ENCODE measurements at places on chromosomes 12 and 14.

- DNase-seq: peak; percentile 78
Observed at GRCh38 chr14:34875031-34875922, at the start of gene BAZ1A. Gene BAZ1A, minus strand, starts transcription at chr14:34875360. Its CDS starts 756 bp downstream, at chr14:34874604.

- no peak for DNase-seq
Observed at GRCh38 chr14:59245809-59246295, 57.4 kb downstream of the DAAM1 start.

DNA sequence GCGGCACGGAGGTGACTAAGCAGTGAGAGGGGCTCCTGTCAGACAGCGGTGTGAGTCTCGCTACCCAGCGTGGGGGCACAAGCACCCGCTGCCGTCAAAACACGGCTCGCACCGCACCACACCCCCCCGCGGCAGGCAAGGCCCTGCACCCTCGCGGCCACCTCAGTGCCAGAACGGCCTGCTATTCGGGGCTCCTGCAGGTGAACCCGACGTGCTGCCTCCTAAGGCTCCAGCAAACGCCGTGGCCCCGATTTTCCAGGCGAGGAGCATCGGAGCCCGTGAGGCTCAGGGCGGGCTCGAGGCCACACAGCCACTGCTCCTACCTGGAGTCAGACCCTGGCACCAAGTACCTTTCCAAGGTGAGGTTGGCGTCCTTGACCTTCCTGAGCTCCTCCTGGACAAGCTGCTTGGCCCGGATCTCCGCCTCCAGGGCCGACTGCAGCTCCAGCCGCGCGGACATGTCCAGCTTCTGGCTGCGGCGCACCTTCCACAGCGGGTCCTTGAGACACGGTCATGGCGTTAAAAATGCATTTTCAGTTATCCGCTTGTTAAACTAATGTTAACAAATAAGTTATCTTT lies 41.8 kb downstream of the AMN start:
- no peak for DNase-seq

GRCh38 chr12:89082370-89082753 lies 269.9 kb downstream of the DUSP6 start:
- DNase-seq: no peak

GRCh38 chr14:64580467-64580866 lies 30.7 kb downstream of the PPP1R36 start:
- no peak for DNase-seq

DNA sequence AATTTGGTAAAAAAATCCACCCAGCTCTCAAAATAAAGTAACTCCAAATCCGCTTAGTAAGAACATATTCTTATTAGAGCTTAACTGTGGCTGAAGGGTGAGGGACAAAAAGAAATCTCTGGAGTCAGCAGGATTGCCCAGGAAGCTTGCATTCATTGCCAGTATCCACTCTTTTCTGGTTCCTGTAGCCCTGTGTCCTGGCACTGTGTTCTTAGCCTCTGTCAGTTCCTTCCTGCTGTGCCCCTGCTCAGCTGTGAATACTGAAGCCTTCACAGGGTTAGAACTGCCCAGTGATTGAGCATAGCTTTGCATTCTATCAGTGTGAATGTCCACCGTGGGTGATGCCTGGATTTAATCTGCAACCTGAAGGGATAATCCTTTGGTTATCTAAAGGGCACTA lies 266.9 kb upstream of the PELI2 start:
- DNase-seq: no peak

GRCh38 chr14:32818581-32818980 lies 120.1 kb upstream of the NPAS3 start:
- no peak for DNase-seq

DNA sequence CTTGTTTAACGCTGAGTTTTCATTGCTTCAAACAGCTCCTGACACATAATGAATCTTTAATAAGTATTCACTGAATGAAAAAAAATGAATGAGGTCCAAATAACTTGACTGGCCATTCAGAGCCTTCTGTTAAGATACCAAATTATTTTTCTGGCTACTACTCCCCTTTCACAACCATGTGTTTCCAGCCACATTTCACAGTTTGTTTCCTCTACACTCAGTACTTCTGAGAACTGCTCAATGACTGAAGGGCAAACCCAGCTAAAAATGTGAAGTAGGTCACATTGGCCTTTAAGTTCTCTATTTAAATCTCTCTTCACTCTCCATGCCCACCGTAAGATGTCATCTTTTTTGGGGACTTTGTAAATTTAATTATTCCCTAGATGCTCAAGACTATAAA lies 78.4 kb upstream of the KRR1 start:
- no peak for DNase-seq

- no peak for DNase-seq
Observed at GRCh38 chr12:82593901-82594396, 92.8 kb upstream of the TMTC2 start.

GRCh38 chr14:75214558-75214957 lies 38.1 kb upstream of the TMED10 start:
- DNase-seq: no peak

DNA sequence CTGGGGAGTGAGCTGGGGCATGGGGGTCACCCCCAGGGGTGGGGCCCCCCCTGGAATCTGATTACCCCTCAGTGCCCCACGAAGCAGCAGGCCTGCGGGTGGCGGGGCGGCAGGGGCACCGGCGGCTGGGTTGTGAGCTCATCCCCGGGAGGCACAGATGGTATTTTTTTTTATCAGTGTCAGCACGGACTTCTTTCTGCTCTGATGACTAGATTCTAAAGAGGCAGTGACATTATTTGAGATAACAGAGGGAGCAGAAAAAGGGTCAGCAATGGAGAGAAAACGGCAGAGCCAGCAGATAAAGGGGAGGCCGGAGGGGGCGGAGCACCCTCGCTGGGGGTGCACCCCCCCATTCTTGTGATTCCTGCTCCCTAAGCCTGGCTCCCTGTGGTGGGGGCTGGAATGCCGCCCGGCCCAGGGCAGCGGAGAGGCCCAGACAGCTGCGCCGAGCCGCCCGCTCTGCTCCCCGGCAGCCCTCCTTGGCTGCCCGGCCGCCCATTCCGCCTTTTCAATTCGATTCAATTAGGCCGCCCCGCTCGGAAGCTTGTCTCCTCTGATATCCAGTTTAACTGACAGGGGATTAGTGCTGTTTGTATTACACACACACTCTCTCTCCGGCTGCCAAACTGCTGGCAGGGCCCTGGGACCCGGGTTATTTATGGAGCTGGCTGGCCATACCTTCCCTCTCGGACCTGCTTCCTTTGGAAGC lies 32.9 kb downstream of the MVK start:
- peak; percentile 85 for DNase-seq

DNA sequence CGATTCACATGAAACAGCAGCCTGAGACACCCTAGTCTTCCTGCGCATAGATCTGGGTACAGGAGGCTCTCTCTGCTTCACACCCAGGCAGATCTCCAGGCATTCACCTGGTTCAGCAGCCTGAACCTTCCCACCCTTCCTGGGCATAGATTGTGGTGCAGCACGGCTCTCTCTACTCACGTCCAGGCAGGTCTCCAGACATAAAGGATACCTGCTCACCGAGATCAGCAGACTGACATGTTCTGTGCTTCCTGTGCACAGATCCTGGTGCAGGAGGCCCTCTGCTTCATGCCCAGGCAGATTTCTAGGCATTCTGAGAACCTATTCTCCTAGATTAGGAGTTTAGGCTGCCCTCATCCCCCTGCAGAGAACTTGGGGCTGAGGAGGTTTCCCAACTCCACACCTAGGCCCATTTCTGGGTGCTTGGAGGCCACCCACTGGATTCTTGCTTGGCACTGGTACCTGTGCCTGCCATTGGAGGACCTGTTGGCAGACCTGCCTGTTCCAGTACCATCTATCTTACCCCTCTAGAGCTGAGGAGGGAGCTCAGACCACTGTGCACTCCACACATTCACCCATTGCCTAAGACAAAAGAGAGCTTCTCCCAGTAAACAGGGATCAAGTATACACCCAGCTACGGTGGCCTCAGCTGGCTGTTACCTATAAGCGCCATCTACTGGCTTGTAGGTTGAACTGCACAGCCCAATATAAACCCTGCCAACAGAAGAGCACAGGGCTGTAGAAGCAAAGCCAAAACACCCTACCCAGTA lies 28.0 kb upstream of the GARIN6 start:
- peak; percentile 5 for DNase-seq

- peak; percentile 84 for DNase-seq
Observed at GRCh38 chr14:69093631-69094421, 59.1 kb downstream of the DCAF5 start.

GRCh38 chr14:91008759-91009409 lies 51.6 kb downstream of the RPS6KA5 start:
- DNase-seq: no peak

DNA sequence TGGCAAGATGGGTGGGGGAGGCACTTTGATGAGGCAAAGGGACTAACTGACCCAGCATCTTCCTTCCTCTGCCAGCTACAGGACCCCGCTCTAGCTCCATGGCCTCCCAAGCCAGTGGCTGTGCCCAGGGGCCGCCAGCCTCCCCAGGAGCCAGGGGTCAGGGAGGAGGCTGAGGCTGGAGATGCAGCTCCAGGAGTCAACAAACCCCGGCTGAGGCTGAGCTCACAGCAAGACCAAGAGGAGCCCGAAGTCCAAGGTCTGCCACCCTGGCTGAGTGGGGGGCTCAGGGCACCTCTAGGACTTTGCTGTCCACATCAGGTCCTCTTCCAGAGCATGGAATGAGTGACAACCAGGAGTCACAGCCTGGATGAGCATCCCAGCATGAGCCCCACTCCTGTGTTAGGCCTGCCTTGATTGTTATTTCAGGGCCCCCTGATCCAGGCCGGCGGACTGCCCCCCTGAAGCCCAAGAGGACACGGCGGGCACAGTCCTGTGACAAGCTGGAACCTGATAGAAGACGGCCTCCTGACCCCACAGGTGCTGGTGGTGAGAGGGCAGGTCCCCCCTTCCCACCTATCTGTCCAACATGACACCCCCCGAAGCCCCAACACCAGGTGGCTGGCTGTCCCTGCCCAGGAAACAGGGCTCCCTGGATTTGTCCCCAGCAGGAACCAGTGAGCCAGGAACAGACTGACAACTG lies 2.5 kb upstream of the CPNE6 start:
- no peak for DNase-seq

DNA sequence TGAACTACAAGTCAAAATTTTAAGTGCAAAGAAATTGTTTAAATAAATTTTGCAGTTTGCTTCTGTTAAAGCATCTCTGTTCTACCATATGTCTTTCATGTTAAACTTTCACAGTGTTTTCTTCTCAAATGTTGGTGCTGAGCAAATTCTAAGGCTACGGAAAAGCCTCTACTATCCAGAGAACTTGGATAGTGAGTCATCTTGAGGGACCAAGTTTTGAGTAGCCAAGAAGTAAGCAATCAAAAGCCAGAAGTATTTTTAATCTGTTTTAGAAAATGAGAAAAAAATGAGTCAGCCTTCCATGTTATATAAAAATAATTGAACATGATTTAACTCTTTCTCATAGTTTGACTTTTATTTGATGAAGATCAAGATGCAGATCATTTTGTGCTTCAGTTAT lies 3.3 kb downstream of the BRMS1L start:
- DNase-seq: no peak

- DNase-seq: no peak
Observed at GRCh38 chr12:15541996-15542631, 219.8 kb downstream of the PTPRO start.

DNA sequence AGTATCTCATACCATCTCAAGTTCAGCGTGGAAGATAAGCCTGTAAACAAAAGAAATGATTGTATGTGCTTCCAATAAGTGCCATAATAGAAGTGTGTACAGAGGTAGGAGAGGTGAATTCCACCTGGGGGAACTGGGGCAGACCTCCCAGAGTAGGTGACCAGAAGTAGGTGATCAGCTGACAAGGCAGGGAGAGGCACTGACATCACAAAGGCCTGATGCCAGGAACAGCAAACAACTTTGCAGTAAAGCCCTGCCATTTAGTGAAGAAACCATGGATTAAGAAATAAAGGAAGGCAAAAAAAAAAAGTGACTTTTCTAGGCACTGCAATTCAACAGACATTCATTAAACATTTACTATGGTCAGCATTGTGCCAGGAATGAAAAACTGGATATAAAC lies 31.1 kb downstream of the NR1H4 start:
- DNase-seq: no peak

GRCh38 chr12:77488041-77488620 lies 342.6 kb upstream of the NAV3 start:
- DNase-seq: no peak

DNA sequence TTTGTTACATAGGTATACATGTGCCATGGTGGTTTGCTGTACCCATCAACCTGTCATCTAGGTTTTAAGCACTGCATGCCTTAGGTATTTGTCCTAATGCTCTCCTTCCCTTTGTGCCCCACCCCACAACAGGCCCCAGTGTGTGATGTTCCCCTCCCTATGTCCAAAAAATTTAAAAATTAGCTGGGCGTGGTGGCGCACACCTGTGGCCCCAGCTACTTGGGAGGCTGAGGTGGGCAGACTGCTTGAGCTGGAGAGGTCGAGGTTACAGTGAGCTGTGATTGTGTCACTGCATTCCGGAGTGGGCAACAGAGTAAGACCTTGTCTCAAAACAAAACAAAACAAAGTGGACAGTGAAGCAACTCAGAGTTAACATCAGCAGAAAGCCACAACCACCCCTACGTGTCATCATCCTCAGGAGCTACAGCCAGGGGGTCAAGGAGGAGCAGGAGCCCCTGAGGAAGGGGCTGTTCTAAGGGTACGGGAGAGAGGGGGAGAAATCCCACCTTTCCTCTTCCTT lies 36.8 kb upstream of the SGPP1 start:
- no peak for DNase-seq

DNA sequence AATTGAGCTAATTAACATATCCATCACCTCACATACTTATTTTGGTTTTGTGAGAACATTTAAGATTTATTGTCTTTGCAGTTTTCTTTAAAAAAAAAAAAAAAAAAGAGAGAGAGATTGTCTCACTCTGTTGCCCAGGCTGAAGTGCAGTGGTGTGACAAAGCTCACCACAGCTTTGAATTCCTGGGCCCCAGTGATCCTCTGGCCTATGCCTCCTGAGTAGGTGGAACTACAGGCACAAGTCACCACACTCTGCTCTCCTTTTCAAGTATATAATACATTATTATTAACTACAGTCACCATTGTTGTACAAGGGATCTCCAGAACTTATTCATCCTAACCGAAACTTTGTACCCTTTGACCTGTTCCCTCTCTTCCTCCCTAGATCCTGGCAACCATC lies 64.0 kb downstream of the NUMB start:
- DNase-seq: no peak

- DNase-seq: peak; percentile 85
Observed at GRCh38 chr14:52131640-52132320, 62.9 kb upstream of the NID2 start.

DNA sequence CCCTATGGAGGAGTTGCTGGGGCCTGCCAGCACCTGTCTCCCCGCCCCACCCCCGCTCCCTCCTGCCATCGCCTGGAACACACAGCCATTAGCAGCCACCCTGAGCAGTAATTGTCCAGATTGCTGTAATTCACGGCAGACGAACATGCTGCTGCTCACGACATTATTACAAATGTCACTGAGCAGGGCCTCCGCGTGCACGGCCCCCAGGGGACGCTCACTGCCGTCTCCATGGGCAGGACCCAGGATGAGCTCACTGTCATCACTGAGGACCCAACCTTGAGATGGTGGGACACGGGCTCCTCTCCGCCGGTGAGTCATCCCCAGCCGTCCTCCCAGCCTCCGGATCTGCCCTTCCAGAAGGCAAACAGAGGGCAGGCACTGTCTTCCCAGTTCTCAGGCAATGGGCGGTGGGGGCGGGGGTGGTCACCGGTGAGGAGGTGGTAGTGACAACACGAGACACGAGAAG lies 100.4 kb downstream of the RFLNA start:
- no peak for DNase-seq

GRCh38 chr14:50657753-50658152 lies 10.4 kb downstream of the SAV1 start:
- DNase-seq: no peak

GRCh38 chr12:79217306-79217705 lies 352.7 kb downstream of the SYT1 start:
- no peak for DNase-seq

GRCh38 chr14:55581342-55581771 lies 1.4 kb downstream of the KTN1 start:
- DNase-seq: no peak

- no peak for DNase-seq
Observed at GRCh38 chr14:67268426-67269150, 27.4 kb downstream of the PALS1 start.
